ENCODE measurements at places on chromosomes 2 and 18.

- no peak for DNase-seq
These were observed 67.1 kb downstream of the CERKL start for GRCh38 chr2:181589779-181590178.

- DNase-seq: no peak
These were observed 72.7 kb upstream of the MBOAT2 start for GRCh38 chr2:9076210-9076609.

DNA sequence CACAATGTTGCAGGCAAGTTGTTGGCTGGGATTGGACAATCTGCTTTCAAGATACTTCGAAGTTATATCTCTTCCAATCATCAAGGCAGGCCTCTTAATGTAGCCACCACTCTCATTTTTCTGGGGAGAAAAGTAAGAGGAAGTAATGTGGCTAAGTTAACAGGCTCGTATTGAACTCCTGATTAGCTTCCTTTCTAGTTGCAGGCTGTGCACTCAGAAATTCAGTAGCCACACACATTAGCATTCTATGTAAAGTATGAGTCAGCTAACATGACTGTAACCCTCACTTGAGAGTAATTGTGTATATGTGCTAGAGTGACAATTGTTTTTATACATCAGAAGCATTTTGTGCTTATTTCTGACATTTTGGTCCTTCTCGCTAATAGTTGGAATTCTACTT lies 3.3 kb downstream of the TWSG1 start:
- DNase-seq: no peak

DNA sequence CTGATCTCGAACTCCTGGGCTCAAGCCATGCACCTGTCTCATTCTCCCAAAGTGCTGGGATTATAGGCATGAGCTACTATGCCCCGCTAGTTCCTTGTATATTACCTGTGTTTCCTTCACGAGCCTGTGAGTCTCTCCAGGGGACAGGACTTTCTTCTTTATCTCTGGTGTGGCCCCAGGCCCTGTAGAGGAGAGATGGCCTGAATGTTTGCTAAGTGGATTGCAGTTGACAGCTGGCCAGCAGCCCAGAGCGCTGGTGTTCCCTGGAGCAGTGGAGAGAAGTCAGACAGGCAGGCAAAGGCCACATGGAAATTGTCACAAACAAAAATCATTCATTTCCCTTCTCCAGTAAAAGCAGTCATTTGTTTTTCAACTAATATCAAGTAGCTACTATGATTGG lies 17.9 kb downstream of the LPIN1 start:
- no peak for DNase-seq

- DNase-seq: no peak
These were observed 151.8 kb downstream of the SLC4A10 start for GRCh38 chr2:161775971-161776370.

GRCh38 chr2:171308280-171309054 lies 125.3 kb downstream of the METTL8 start:
- no peak for DNase-seq

DNA sequence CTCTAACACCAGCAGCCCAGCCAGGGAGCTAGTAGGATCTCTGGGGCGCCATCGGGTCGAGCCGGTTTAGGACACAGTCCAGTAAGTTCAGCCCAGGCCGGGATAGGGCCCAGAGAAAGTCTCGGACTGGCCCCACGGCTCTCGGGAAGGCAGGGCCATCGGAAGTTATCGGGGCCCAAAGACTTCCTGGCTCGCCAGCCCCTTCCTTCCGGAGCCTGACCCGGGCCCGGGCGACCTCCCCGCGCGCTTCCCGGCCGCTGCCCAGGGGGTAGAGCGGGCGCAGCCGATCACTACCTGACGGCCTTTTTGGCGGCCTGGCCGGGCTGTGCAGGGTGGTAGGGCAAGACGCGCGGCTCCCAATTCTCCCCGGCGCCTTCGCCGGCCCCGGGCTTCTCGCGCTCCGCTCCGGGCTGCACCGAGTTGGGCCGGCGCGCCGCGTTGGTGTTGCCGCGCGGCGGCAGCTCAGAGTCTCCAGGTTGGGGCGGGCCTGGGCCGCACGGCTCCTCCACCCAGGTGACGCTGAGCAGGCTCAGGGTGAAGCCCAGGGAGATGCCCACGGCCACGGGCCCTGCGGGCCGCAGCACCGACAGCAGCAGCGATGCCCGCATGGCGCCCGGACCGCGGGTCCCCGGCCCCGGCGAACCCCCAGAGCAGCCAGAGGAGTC lies 546 bp downstream of the CHPF start:
- peak; percentile 46 for DNase-seq

GRCh38 chr18:2146754-2147153 lies 424.6 kb downstream of the METTL4 start:
- DNase-seq: no peak

DNA sequence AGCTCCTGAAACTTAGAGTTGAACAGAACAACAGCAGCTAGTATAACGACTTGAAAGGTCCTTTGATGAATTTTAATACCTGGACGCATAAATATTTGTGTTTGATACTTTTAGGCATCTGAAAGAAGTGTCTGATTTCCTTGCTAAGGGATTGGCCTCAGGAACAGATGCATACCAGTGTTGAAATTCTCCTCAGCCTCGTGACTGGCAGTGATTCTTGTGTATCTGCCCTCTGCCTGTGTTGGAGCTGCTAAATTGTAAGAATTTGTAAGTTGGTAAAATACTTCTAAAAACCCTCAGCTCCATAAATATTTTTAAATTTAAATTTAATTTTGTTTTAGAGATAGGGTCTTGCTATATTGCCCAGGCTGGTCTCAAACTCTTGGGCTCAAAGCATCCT lies 22.4 kb upstream of the SCYGR1 start:
- no peak for DNase-seq

- DNase-seq: no peak
These were observed 408.4 kb downstream of the RIT2 start for GRCh38 chr18:42707080-42707479.

DNA sequence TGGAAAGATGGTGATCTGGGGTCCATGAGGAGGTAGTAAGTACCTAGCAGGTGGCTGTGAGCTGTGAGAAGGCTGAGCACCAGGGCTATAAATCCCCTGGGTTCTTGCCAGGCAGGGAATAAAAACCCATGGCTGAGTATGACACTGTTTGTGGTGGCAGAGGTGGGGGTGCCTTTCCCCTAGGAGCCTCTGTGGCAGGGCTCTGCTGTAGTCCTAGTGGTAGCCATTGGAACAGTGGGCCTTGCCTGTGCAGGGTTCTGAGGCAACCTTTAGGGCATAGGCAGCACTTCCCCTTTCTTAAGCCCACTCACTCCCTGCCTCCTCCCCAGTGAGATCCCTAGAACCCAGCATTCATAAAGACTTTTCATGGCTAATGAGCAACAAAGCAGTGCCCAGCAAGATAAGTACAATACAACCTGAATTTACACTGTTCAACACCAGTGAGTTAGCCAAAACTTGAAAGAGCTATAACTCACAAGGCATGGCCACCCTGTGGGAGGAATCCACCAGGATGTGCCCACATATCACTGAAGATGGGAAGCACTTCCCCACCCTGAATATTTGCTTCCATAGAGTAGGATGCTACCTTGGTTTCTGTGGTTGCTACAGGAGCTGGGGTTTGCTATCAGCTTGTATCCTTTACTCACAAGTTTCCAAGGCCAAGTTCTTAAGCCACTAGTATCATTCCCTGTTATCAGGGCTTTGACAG lies 100.9 kb upstream of the NEUROD1 start:
- DNase-seq: no peak
